BJ (cell line): ENCODE measurements at places on chromosomes 12 and 14. TPM values are rescaled to one million over a fixed set of nuclear protein-coding genes. Genes with fewer than 3 reads are reported as not detected.

Gene GATC
- 14.8 and 17.9 TPM in 2 replicates for polyA plus RNA-seq

Gene DAO
- not detected in 2 replicates for polyA plus RNA-seq

DNA sequence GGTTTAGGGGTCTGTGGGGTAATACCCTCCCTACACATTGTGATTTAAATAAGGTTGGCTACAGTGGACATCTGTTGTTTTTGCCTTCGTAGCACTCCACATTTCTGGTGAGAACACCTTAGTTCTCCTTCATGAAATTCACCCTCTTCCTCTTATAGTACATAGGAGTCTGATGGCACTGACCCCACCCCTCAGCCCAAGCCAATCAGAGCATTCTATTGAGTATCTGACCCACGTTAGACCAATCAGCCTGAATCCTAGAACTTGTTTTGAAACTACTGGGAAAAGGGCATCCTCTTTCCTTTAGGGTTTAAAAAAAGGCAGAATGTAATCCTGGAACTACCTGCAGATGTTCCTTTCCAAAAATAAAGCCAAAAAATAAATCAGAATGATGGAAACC, 15.8 kb upstream of the LRRC9 start:
- DNase-seq = no peak

- DNase-seq = no peak
These were observed 38.9 kb downstream of the PPP1R13B start for GRCh38 chr14:103808403-103809001.
